ENCODE measurements at places on chromosomes 12 and 14. TPM values are rescaled to one million over a fixed set of nuclear protein-coding genes. Genes with fewer than 3 reads are reported as not detected.

KRT83 gene
- total RNA-seq, result not detected

PA2G4 gene
- total RNA-seq, result 72.4 TPM

USP30 gene
- 16.4 TPM for total RNA-seq

KRT85 gene
- total RNA-seq, result not detected

GPR65 gene
- 0.35 TPM for total RNA-seq

GYS2 gene
- total RNA-seq, result not detected

SUPT16H gene
- 31.2 TPM for total RNA-seq

TAS2R10 gene
- total RNA-seq, result not detected

CCDC197 gene
- total RNA-seq, result 0.88 TPM

ADAM21 gene
- total RNA-seq, result 0.19 TPM

LBHD2 gene
- total RNA-seq, result not detected

NPAS3 gene
- 1.1 TPM for total RNA-seq

ZNF84 gene
- total RNA-seq, result 22.9 TPM

OVCH1 gene
- not detected for total RNA-seq

CLEC9A gene
- not detected for total RNA-seq

DCN gene
- 1,187 TPM for total RNA-seq

CALCOCO1 gene
- total RNA-seq, result 221 TPM

ANKRD33 gene
- not detected for total RNA-seq

CIDEB gene
- total RNA-seq, result 5.9 TPM
